ENCODE measurements at places on chromosomes 4 and X. TPM values are rescaled to one million over a fixed set of nuclear protein-coding genes. Genes with fewer than 3 reads are reported as not detected.

The PRDM8 gene
- polyA plus RNA-seq, result 3.8 TPM

The GLRB gene
- polyA plus RNA-seq, result not detected

The RFC1 gene
- polyA plus RNA-seq, result 39.7 TPM

The TMPRSS11B gene
- polyA plus RNA-seq, result not detected

The ALG13 gene
- 64.8 TPM for polyA plus RNA-seq

The NSG1 gene
- 0.69 TPM for polyA plus RNA-seq

The SOX3 gene
- polyA plus RNA-seq, result not detected

The CLCN4 gene
- polyA plus RNA-seq, result 5.1 TPM

The CT47B1 gene
- not detected for polyA plus RNA-seq

The AADAT gene
- not detected for polyA plus RNA-seq

The ASB12 gene
- not detected for polyA plus RNA-seq

The SLC16A2 gene
- not detected for polyA plus RNA-seq

The ARHGAP24 gene
- polyA plus RNA-seq, result 93.4 TPM

The RNF4 gene
- polyA plus RNA-seq, result 94.0 TPM

The CCDC120 gene
- polyA plus RNA-seq, result 1.2 TPM

The HOPX gene
- polyA plus RNA-seq, result 84.2 TPM

The CT45A3 gene
- not detected for polyA plus RNA-seq

The LDB2 gene
- not detected for polyA plus RNA-seq

The CC2D2A gene
- polyA plus RNA-seq, result not detected

The FGFR3 gene
- 0.45 TPM for polyA plus RNA-seq

The CT55 gene
- polyA plus RNA-seq, result not detected

The CHRDL1 gene
- polyA plus RNA-seq, result not detected

The SOWAHB gene
- polyA plus RNA-seq, result not detected

The TKTL2 gene
- not detected for polyA plus RNA-seq

The RAB39B gene
- polyA plus RNA-seq, result 5.2 TPM

The IQSEC2 gene
- polyA plus RNA-seq, result not detected

The HSFX2 gene
- polyA plus RNA-seq, result 0.16 TPM

The PDGFC gene
- not detected for polyA plus RNA-seq

The PPARGC1A gene
- polyA plus RNA-seq, result not detected

The LEF1 gene
- polyA plus RNA-seq, result 14.5 TPM

The DRP2 gene
- polyA plus RNA-seq, result not detected

The PABPC1L2A gene
- not detected for polyA plus RNA-seq

The KCNE5 gene
- not detected for polyA plus RNA-seq

The FAT1 gene
- polyA plus RNA-seq, result not detected

The NKX6-1 gene
- not detected for polyA plus RNA-seq

The HTRA3 gene
- not detected for polyA plus RNA-seq

The CENPVL2 gene
- not detected for polyA plus RNA-seq

The FATE1 gene
- not detected for polyA plus RNA-seq

The RAB9B gene
- polyA plus RNA-seq, result 0.39 TPM

The ALB gene
- polyA plus RNA-seq, result not detected

The SCD5 gene
- polyA plus RNA-seq, result not detected

The APELA gene
- polyA plus RNA-seq, result not detected

The MSANTD1 gene
- polyA plus RNA-seq, result not detected

The KIT gene
- not detected for polyA plus RNA-seq

The KDR gene
- not detected for polyA plus RNA-seq

The SMIM31 gene
- polyA plus RNA-seq, result not detected

The CORIN gene
- polyA plus RNA-seq, result not detected

The ZNF718 gene
- 6.4 TPM for polyA plus RNA-seq

The NOX1 gene
- polyA plus RNA-seq, result not detected

The FAM9B gene
- polyA plus RNA-seq, result not detected

The MAGEA11 gene
- polyA plus RNA-seq, result not detected

The OPHN1 gene
- polyA plus RNA-seq, result not detected

The EPHA5 gene
- not detected for polyA plus RNA-seq

Data from IgD-negative memory B cell (primary cell).